Activated CD8-positive, alpha-beta memory T cell treated with anti-CD3 and anti-CD28 coated beads, Interleukin-2, amount 50 U/mL, for 48 hours (primary cell): ENCODE measurements at places on chromosomes 1 and 21.

GRCh38 chr1:245441689-245442088, 286.9 kb downstream of the KIF26B start:
- no peak for DNase-seq

DNA sequence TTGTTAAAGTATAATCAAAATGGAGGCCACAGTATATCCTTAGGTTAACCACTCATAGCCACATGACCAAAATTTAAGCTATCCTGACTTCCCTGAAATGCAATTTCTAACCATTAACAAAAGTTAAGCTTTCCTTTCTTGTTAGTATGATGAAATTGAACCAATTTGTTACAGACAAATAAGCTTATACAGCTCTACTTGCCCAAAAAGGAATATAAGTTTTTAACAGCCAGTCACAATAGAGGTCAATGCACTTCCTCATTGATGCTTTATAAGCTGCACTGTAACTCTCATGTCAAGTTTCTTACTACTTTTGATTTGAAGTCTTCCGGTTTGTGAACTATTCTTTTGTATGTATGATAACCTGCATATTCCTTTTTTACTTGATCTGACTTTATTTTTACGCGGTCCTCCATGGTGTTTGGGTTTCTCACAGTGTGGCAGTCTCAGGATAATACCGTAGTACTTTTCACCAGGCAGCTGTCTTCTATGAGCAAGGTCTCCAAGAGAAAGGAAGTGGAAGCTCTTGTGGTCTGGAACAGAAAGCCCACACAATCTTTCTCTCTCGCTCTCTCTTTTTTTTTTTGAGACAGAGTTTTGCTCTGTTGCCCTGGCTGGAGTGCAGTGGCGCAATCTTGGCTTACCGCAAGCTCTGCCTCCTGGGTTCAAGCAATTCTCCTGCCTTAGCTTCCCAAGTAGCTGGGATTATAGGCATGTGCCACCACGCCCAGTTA, 331.6 kb downstream of the SRGAP2C start:
- peak; percentile 55 for DNase-seq

GRCh38 chr1:52264530-52265115, 101.4 kb downstream of the CC2D1B start:
- no peak for DNase-seq

DNA sequence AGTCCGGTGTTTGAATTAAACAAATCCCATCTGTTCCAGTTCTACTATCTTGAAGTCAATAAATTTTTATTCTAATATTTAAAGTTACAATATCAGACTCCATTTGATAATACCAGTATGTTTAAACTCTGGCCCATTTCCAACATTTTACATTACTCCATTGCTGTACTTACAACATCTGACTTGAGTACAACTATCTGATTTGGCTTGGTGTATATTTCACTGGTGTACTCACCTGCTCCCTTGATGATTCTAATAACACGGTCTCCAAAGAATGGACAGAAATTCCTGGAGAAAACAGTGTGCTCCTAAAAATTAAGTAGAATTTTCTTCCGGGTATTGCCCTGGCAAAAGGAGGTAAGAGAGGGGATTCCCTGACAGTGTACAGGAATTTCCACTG, 680.5 kb upstream of the ADAMTS5 start:
- no peak for DNase-seq

DNA sequence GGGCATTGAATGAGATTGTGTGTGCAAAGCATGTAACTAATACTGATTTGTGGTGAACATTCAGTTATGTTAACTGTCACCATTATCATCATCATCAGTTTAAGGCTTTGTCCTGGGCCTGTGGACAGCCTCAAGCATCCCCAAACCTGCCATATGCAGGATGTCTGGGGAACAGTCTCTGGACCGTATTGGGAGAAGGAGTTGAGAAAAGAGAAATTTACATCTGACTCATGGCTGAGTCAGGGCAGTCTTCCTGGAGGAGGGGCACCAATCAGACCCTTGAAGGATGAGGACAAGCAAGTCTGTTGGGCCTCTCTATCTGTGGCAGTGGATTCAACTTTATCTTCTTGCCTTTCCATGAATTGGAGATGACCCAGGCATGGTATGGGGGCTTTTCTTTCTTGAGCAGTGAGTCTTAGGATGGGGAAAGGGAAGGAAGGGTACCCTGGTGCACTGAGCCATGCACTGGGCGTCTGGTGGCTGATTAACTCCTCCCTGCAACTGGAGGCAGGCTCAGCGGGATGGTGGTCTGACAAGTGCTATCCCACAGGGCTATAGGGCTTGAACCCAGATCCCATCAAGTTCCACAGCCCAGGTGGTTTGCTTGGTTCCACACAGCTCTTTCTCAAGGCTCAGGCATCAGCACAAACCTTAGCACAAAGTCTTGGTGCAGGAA, 2.9 kb downstream of the PADI3 start:
- DNase-seq, result no peak

DNA sequence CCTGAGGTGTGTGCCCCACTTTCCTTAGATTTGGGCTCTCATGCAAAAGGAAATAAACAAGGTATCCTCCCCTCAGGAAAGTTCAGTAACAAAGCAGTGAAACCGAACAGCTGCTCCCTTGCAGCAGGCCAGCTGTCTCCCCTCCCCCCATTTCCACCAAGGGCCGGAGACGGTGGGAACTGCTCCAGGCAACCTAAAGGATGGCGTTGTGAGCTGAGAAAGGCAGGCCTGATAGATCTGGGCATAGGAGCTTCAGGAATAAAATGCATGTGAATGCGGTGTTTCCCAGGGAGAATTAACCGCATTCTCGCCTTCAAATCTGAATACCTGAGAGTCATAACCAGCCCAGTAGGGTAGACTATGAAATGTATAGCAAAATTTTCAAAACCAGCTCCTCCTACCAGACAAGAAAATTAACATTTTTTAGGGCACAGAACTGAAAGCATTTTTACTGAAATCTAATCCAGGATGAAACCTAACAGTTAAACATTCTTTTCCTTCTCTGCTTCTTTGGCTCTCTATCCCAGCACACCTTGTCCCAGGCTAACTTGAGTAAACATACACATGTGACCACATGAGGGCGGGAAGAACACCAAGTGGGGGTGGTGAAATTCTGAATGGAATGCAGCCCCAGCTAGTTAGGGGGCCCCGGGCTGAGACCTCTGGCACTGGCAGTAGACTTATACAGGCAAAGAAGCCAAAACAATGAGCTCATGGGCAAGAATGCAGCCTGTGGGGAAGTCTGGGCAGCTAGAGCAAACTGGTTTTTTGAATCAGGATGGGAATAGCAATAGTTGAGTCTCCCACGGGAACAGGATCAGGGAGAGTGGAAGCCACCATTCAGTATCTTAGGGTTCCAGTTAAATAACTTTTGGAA, 11.5 kb downstream of the MCL1 start:
- DNase-seq, result peak; percentile 83

GRCh38 chr1:20480243-20480944, 5.6 kb downstream of the CAMK2N1 start:
- no peak for DNase-seq

- no peak for DNase-seq
Observed at GRCh38 chr1:118504221-118504644, 319.2 kb upstream of the SPAG17 start.

- DNase-seq, result no peak
Observed at GRCh38 chr1:64748222-64748621, 3.3 kb downstream of the RAVER2 start.

DNA sequence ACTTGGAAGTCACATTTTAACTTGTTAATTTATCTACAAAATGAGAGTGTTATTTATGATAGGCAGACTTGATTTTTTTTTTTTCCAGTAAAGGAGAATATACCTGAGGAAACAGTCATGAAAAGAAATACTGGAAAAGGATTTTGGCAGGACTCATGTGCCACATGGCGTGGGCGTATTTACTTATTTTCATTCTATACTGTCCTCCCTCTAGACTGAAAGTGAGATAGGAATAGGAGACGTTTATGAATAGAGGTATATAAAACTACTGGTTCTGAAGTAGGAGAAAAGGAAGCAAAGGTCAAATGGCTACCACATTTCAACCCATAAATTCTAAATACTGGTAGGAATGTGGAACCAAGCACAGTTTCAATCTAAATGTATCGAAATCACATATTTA, 94.8 kb upstream of the MPC2 start:
- DNase-seq, result no peak

GRCh38 chr1:211372463-211372862, 45.8 kb downstream of the TRAF5 start:
- no peak for DNase-seq

DNA sequence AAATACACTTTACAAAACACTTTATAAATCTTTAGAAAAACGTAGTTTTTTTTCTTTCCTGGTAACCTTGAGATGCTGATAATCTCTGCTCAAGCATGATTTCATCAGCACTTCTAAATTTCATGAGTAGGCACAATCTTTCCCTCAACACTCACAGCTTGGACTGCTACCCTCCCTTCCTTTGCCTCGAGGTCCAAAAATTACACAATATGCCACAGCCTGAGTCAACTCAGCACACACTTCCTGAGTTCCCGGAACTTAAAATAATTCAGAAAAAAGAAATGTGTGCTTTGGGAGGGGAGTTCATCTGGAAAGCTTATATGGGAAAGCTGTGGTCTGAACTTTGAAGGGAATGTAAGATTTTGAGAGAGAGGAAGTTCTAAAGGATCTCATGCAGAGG, 5.9 kb downstream of the CLCA2 start:
- DNase-seq, result no peak

DNA sequence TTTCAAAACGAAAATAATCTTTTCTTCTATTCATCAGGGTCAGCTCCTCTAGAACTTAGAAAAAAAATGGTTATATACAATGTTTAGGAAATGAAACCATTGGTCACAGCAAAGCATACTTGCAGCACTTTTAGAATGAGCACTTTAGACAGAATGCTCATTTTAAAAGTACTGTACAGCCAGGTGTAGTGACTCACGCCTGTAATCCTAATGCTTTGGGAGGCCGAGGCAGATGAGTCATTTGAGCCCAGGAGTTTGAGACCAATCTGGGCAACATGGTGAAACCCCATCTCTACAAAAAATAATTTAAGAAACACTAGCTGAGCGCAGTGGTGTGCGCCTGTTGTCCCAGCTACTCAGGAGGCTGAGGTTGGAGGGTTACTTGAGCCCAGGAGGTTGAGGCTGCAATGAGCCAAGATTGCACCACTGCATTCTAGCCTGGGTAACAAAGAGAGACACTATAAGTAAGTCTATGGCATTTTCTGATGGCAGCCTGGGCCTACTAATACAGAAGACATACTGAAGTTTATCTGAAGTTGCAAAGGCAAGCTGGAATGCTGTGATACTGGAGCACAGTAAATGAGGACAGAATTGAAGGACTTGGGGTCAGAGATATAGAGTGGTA, 48.9 kb upstream of the ZNF326 start:
- DNase-seq, result no peak
